PC-9 (cell line): ENCODE measurements at places on chromosomes 13 and 19. TPM values are rescaled to one million over a fixed set of nuclear protein-coding genes. Genes with fewer than 3 reads are reported as not detected.

GRCh38 chr13:99749271-99750019 lies 222.1 kb downstream of the ZIC5 start:
- no peaks in the 10 kb centered on the region for H3K4me1 ChIP-seq
- H3K27ac ChIP-seq, result no peak overlapping the region
- H3K36me3 ChIP-seq, result no peaks in the 10 kb centered on the region

- H3K36me3 ChIP-seq, result no peaks in the 10 kb centered on the region
- no peaks in the 10 kb centered on the region for H3K27me3 ChIP-seq
- no peak within 1 kb of the TSS for H3K27ac ChIP-seq
- DNase-seq, result no peak
Observed at GRCh38 chr19:17751103-17751911, at the start of gene FCHO1. Gene FCHO1 (plus strand): TSS chr19:17751477. CDS start chr19:17755165, 3,688 bp downstream.

DNA sequence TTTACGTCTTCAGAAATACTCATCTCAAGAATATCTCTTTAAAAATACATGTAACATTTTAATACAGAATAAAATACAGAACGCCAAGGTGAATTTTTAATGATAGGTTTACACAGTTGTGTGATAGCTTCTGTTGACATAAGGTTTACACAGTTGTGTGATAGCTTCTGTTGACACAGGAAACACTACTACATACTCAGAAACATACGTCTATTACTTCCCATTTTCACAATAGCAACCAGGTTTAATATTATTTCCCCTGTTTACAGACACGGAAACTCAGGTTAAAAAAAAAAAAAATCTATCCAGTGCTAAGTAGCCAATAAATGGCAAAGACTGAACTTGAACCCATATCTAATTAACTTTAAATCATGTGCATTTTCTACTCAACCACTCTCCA lies 571.2 kb downstream of the LIG4 start:
- DNase-seq, result no peak
- no peaks in the 10 kb centered on the region for H3K27me3 ChIP-seq
- H3K36me3 ChIP-seq, result no peaks in the 10 kb centered on the region

DNA sequence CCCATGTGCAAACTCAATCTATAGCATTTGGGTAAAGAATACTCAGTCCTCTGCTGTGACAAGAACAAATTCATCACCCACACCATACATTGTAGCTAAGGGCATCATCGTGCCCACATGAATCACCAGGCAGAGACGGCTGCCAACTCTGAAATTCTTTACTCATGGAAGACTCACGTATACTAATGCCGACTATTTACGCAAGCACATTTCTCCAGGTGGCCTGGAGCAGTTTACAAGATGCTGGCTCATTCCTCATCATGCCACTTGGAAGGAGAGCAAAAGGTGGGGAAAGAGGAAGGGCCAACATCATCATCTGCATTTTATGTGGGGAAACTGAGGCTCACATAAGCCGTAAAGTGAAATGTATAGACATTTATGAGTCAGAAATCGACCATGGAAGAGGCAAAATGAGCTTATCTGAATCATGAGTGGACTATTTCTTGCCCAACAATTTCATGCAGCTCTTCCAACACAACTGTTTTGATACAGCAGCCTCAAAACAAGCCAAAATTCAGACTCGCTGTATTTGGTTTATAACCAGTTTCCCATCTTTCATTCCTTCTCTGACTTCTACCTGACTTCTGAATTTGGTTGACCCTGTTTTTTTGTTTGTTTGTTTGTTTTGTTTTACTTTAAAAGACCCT lies 213.9 kb upstream of the SERP2 start:
- H3K4me1 ChIP-seq, result peaks cover 32% of the 10 kb centered on the region
- H3K27me3 ChIP-seq, result no peaks in the 10 kb centered on the region
- H3K36me3 ChIP-seq, result no peaks in the 10 kb centered on the region
- DNase-seq, result peak; percentile 92
- H3K27ac ChIP-seq, result peak overlapping the region; percentile 87

DNA sequence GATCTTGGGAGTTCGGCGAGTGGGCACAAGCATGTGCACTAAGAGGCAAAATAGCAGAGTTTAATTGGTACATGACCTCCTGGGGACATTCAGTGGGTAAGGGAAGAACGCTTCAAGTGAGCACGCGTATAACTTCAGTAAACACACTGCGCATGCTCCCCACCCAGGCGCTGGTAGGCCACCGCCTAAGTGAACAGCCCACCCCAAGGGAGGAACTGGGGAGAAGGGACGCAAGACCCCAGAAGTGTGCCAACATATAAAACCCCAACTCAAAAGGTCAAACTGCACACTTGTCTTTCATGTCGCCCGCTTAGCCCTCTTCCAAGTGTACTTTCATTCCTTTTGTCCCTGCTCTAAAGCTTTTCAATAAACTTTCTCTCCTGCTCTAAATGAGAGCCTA lies 10.5 kb upstream of the NTN5 start:
- H3K4me1 ChIP-seq, result peaks cover 31% of the 10 kb centered on the region
- no peak overlapping the region for H3K27ac ChIP-seq

GRCh38 chr13:91347996-91348905 lies 764 bp downstream of the MIR17HG start:
- H3K4me1 ChIP-seq, result peaks cover 20% of the 10 kb centered on the region
- no peaks in the 10 kb centered on the region for H3K27me3 ChIP-seq
- H3K36me3 ChIP-seq, result peaks cover 40% of the 10 kb centered on the region
- no peak for DNase-seq
- H3K4me3 ChIP-seq, result peak overlapping the region; percentile 99; the same call in 1 of the 2 replicates

DNA sequence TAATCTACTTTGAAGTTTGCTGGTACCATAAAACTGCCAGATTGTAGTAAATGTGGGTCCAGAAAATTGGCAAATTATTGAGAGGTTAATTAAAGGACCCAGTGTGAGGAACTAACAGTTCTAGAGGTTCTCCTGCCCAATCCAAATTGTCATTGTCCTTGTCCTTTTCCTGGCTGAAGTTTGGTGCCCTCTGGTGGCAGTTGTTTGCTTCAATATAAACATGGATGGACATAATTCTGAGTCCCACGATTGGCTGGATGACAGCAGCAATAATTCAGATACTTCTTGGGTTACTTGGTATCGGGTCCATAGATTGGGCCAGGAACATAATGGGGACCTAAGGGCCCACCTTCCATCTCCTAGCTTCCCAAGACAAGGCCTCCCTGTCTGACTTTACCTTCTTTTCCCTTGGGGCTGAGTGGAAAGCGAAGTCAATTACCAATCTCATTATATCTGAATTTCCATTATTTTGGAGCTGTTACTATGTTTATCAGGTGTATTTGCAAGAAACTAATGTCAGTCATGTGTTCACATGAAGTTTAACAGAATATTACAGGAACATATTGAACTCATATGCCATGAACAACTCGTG lies 33.8 kb upstream of the GARRE1 start:
- H3K27me3 ChIP-seq, result no peaks in the 10 kb centered on the region
- no peak overlapping the region for H3K27ac ChIP-seq
- H3K4me1 ChIP-seq, result peaks cover 24% of the 10 kb centered on the region
- peaks cover 52% of the 10 kb centered on the region for H3K36me3 ChIP-seq

DNA sequence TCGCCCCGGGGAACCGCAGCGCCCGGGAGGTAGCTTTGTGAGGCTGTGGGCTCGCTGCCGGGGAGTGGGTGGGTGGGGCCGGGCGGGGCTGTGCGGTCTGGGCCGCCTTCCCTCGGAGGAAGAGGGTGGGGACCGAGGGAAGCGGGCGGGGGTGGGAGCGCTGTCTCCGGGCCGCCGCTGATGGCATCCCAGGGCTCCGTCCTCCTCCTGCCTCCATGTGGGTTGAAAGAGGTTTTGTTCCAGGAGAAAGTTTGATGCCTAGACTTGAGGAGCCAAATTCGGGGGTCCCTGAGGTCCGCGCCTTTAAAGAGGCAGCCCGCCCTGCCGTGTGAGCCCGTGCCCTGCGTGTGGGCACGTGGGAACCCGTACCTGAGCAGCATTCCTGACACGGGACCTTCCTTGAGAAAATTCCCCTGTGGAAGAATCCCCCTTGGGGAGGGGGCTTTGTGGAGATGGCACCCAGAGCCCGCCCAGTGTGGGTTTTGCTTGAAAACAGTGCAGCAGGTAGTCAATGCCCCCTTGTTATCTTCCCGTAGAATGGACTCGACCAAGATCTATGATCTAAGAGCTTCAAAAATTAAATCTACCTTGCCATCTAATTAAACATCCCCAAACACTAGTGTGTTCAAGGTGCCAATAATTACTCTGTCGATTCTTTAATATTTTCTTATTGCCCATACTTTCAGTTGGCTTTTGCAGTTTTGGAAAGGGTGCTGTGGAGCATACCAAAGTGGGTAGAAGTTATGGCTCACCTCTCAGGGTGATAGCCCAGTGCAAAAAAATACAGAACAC lies 107.8 kb downstream of the RXFP2 start:
- H3K4me3 ChIP-seq, result peak overlapping the region; percentile 84; the same call in 1 of the 2 replicates
- H3K27me3 ChIP-seq, result peaks cover 78% of the 10 kb centered on the region
- H3K27ac ChIP-seq, result no peak overlapping the region
- no peak for DNase-seq
- H3K36me3 ChIP-seq, result no peaks in the 10 kb centered on the region
- no peaks in the 10 kb centered on the region; the same call in 1 of the 2 replicates for H3K4me1 ChIP-seq

GRCh38 chr19:16940626-16941025 lies 51.8 kb downstream of the F2RL3 start:
- H3K27me3 ChIP-seq, result no peaks in the 10 kb centered on the region
- H3K36me3 ChIP-seq, result peaks cover under 1% of the 10 kb centered on the region; the same call in 1 of the 2 replicates
- DNase-seq, result no peak
- no peak overlapping the region for H3K4me3 ChIP-seq
- no peaks in the 10 kb centered on the region for H3K4me1 ChIP-seq
- no peak overlapping the region for H3K27ac ChIP-seq

DNA sequence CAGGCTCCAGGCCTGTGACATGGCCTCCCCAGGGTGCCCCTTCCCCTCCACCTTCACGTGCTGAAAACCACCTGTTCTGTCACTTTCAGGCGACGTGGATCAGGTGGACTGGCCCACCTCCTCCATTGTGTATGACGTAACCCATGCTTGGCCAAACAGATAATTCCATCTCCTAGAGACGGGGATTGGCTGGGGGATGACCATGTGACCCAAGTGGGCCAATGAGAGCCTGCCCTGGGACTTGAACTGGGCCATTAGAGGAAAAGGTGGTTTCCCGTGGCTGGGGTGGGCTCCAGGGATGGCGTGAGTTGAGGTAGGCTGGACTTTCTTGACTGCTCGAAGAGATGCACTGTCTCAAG lies 3.6 kb upstream of the ADAMTSL5 start:
- H3K4me1 ChIP-seq, result no peaks in the 10 kb centered on the region; the same call in 1 of the 2 replicates
- no peak for DNase-seq
- no peaks in the 10 kb centered on the region for H3K27me3 ChIP-seq
- no peak overlapping the region for H3K27ac ChIP-seq

DNA sequence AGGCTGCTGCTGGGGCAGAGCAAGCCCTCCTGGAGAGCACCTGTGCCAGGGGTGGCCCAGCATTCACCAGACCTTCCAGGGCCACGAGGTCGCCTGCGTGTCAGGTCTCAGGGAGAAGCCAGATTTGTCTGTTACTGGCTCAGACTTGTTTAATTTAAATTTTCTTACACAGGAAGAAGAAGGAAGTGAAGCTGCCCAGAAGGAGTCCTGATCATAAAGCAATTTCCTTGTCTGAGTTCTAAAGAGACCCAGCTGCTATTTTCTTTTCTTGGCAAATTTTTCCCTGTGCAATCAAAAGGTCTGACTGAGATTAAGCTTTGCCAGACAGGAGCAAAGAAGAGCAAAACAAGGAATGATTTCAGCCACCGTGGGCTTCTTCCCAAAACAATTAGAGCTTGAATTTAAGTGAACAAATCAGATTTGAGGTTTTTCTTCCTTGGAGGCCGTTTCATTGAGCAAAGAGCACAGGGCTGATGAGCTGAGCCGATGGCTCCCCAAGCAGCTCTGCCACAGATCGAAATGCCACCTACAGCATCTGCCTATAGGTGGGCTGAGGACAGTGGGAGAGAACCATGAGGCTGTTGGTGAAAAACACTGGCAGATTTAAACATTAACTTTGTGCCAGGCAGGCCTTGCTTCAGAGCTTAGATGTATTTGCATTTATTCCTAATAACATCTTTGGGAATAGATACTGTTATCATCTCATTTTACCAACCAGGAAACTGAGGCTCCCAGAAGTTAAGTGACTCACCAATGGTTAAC lies 40.1 kb downstream of the HSPH1 start:
- H3K4me1 ChIP-seq, result no peaks in the 10 kb centered on the region
- no peak overlapping the region for H3K4me3 ChIP-seq
- DNase-seq, result no peak
- no peak overlapping the region for H3K27ac ChIP-seq
- no peaks in the 10 kb centered on the region for H3K36me3 ChIP-seq

DNA sequence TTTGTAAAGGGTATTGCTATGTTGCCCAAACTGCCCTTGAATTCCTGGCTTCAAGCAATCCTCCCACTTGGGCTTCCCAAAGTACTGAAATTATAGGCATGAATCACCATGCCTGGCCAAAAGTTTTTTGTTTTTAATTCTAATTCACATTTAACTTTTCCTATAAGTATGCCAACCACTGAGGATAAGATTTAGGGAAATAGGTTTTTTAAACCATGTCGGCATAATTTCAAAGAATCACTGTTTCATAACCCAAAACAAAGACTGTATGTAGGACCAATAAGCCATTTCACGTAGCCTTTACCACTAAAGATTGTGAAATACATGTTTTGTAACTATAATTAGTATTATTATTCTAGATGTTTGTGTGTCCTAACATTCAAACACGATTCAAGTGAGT lies 8.2 kb downstream of the ZDHHC20 start:
- H3K4me1 ChIP-seq, result no peaks in the 10 kb centered on the region
- no peaks in the 10 kb centered on the region for H3K27me3 ChIP-seq
- no peak overlapping the region for H3K4me3 ChIP-seq
- DNase-seq, result no peak

- DNase-seq, result no peak
- H3K4me3 ChIP-seq, result no peak overlapping the region
- no peak overlapping the region for H3K27ac ChIP-seq
Observed at GRCh38 chr13:108322206-108322824, 52.8 kb downstream of the TNFSF13B start.

DNA sequence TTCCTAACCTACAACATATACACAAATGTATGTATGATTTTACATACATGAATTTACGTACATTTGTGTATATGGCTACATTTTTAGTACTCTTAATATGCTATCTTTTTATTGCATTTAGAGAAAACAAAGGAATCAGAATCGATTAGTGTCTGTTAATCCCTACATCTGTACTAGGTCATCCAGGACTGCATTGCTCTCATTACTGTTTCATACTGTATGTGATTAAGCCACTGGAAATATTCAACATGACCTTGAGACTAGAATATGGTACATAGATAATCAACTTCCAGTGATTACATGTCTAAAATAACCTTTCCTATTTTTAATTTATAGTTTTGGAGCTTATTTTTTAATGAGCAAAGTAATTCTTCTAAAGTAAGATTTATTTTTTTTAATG lies 5.3 kb upstream of the MAB21L1 start:
- H3K4me3 ChIP-seq, result no peak overlapping the region
- no peaks in the 10 kb centered on the region for H3K36me3 ChIP-seq
- no peak overlapping the region for H3K27ac ChIP-seq
- no peak for DNase-seq
- no peaks in the 10 kb centered on the region for H3K4me1 ChIP-seq
- no peaks in the 10 kb centered on the region for H3K27me3 ChIP-seq

Gene ZNF729
- not detected in 2 replicates for total RNA-seq

Gene SIGLEC5
- not detected in 2 replicates for total RNA-seq

Gene CGB8
- total RNA-seq, result 1.0 and 5.3 TPM in 2 replicates

Gene FUT1
- 7.9 and 9.6 TPM in 2 replicates for total RNA-seq

Gene POU4F1
- total RNA-seq, result not detected in 2 replicates

Gene SAE1
- total RNA-seq, result 133 and 148 TPM in 2 replicates

Gene SOHLH2
- total RNA-seq, result 1.4 and 2.3 TPM in 2 replicates
